Midbrain (tissue), 1 donor: ENCODE measurements at places on chromosomes 1 and 21.

GRCh38 chr1:161549652-161550051 lies at the start of gene FCGR3A:
Gene FCGR3A (minus strand): TSS chr1:161549818. CDS start chr1:161549736, 82 bp downstream.
- peak; percentile 25 for DNase-seq

DNA sequence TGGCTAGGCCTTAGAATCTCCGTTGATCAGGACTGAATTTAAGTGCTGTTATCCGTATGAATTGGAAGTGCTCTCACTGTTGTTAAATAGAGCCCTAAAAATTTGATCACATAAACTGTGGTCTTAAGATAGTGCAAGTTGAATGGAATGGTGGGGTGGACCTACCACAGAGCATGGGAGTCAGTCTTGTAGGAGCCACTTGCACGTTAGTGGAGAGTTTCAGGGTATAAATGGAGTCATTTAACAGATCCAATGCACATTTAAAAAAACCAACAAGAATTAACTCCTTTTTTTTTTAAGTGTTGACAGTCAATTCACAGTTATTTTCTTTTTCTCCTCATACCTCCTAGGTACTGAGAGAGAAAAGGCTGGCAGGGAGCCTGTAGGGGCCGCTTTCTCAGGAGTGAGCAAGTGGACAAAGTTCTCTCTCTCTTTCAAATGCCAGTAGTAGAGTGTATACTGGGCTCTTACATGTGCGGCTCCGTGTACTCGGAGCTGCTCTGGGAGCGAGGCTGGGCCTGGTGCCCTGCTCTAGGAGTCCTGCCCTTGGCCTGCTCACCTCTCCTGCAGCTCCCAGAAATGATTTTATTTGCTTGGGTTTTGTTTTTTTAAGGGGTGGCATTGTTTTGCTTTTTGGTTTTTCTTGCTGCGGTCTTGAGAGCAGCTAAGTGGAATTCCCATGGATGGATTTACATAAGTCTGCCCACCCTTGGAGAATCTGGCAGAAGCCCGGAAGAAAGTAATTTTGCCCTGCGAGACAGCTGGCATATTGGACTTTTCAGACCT lies 91.3 kb downstream of the ATP5PO start:
- DNase-seq = no peak

- no peak for DNase-seq
These were observed 450 bp downstream of the ARHGAP30 start for GRCh38 chr1:161069241-161069640.

DNA sequence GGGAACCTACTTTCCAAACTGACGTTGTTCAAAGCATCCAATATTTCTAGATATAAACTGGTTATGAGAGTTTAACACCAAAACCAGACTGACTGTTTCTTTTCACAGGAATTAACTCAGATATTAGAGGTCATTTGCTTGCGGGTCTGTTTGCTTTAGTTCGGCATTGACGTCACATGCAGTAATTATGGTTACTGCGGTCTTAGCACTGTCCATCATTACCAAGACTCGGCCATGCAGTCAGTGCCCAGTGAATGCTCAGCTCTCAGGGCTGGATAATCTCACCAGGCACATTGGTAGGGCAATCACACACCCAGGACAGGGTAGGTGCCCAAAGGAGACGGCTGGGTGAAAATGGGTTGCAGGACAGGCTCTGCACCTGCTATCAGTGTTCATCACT lies 9.9 kb upstream of the F3 start:
- DNase-seq = no peak

DNA sequence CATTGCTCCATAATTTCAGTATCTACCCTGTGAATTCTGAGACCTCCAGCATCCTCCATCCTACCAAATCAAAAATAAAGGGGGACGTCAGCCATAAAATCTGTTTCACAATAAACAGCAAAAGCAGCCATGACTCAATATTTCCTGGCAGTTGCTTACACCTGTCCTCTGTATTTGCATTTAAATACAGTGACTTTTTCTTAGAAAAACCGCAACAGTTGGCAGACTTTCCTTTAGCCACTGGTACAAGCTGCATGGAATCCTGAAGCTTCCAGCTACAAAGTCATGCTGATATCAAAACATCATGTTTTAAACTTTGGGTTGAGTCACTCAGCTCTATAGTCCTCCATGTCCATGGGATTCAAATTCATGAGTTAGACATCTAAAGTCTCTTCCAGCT lies 278.0 kb upstream of the KAZN start:
- no peak for DNase-seq

- DNase-seq = no peak
These were observed 248.8 kb downstream of the CTH start for GRCh38 chr1:70659891-70660290.

DNA sequence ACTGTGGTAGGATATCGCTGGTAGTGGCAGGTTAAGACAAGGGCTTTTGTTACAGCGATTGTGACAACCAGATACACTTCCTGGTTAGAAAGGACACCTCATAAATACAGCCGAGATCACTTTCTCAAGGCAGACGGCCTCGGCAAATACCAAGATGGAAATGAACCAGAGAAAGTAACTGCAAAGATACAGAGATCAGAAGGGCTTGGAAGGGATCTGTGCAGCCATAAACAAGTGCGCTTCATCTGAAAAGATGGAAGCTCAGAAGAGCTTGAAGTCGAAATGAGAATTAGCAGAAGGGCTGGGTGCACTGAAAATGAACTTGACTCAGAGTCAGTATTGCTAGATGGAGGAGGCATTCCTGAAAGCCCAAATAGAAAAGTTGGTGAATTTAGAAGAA lies 7.1 kb downstream of the DHRS3 start:
- DNase-seq = no peak

DNA sequence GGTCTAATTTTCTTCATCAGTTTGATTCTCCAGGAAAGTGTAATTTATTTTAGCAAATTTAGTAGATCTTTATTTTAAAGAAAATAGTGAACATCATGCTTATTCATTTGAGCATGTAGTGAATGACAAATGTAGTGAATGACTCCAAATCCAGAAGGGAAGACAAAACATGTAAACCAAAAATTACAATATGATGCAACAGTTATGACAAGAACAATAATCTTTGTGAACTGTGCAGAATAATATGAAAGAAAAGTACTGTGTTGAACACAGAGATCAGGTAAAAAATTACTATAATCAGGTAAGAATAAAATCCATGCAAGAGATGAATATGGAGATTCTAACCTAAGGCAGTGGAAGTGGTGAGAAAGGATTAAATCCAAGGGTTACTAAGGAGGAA lies 30.0 kb upstream of the DPH5 start:
- no peak for DNase-seq

DNA sequence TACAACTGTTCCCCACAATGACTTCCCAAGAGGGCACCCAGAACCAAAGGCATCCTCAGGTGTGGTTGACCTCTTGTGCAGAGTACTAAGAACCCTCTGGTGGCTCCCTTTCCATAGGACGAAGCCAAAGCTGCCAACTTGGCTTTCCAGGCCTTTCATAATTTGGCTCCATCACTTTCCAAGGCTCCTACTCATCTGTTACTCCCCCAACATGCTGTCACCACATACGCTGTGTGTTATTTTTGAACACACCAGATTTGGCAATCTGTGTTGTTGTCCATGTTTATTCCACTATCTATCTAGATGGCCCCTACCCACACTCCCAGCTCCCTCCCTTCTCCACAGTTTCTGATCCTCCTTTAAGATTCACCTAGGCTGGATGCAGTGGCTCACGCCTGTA lies 10.2 kb upstream of the NKAIN1 start:
- DNase-seq = no peak

- no peak for DNase-seq
These were observed 134.0 kb downstream of the CLEC20A start for GRCh38 chr1:178362747-178363146.

DNA sequence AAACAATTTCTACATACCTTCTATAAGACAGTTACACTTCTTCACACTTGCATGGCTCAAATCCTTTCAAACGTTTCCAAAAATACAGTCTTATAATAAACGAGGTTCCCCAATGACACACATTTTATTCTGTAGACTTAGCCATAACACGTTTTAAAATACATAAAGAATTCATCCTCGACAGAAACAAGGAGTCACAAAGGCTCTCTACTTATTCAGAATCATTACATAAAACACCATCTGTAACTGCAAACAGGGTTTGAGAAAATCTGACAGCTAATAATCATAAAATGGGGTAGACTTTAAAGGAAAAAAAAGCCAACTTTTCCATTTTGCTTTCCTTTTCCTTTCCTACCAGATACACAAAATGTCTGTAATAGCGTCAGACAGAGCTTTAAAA lies 1.8 kb downstream of the PIK3R3 start:
- DNase-seq = no peak

GRCh38 chr1:163824006-163824405 lies 502.3 kb downstream of the NUF2 start:
- DNase-seq = no peak

DNA sequence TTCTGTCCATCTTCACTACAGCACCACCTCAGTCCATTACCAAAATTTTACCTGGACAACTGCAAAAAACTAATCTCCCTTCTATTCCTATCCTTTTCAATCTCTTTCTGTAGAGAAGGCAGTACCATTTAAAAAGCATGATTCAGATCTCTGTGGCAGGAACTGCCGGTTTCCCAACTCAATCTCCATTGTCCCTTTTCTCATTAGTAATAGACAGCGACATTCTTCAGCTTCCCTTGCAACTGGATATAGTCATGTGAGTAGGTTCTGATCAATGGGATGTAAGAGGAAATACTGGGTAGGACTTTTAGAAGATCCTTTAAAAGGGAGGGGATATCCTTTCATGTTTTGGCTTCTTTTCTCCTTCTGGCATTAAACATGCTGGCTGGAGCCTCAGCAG lies 74.9 kb downstream of the ADCY10 start:
- no peak for DNase-seq

DNA sequence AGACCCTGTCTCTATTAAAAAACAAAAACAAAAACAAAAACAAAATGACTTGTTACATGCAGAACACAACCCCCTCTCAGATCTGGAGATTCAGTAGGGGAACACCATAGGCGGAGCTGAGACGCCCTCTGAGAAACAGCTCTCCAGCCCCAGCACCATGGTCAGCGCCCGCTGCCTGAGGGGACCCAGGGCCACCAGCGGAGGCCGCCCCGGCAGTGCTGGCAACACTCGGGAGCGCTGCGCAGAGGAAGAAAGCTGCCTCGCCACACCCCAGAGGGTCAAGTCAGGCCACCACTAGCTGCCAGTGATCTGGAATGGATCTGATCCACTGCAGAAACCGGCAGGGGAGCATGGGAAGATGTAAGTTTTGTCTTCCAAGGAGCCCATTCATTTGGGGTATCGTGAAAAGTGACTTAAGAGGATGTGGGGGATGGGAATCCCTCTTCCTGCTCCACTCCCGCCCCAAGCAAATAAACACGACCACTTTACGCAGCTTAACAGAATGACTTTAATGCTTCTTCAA lies 3.1 kb downstream of the ACTA1 start:
- peak; percentile 9 for DNase-seq

GRCh38 chr1:16081636-16082035 lies 8.2 kb upstream of the FAM131C start:
- DNase-seq = no peak

- no peak for DNase-seq
These were observed 56.4 kb downstream of the KIRREL1 start for GRCh38 chr1:158049853-158050252.

- DNase-seq = no peak
These were observed 55.9 kb downstream of the VCAM1 start for GRCh38 chr1:100775483-100775882.

- DNase-seq = no peak
These were observed 100.8 kb upstream of the SLC45A1 start for GRCh38 chr1:8217011-8217711.

DNA sequence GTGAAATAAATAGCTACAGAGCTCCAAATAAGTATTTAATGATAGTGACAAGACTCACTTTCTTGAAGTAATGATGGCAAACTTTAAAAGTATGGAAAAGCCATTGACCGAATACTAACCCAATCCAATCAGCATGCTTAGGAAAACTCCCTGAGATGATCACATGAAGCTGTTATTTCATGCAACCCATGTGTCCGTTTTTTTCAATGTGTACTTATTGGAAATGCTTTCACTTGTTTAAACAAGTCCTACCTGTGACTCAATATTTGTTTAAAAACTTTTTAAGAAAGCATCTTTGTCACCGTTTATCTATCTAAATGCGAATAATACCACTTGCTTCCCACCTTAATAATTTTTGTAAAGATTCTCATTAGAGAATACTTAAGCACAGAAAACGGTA lies 185.8 kb downstream of the NRIP1 start:
- DNase-seq = no peak

GRCh38 chr1:171717062-171717718 lies 24.7 kb downstream of the VAMP4 start:
- no peak for DNase-seq

DNA sequence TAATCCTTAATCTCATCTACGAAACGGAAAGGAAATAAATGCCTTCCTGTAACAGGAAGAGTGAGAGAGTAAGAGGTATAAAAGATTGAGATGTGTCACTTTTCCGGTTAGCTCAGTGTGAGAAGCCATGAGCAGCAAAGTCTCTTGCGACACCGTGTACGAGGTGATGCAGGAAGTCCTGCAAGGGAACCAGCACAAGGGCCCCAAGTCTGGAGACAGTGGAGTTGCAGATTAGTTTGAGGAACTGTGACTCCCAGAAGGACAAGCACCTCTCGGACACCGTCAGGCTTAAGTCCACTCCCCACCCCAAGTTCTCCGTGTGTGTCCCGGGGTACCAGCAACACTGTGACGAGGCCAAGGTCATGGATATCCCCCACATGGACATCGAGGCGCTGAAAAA lies 592.3 kb upstream of the ADGRL2 start:
- DNase-seq = no peak

DNA sequence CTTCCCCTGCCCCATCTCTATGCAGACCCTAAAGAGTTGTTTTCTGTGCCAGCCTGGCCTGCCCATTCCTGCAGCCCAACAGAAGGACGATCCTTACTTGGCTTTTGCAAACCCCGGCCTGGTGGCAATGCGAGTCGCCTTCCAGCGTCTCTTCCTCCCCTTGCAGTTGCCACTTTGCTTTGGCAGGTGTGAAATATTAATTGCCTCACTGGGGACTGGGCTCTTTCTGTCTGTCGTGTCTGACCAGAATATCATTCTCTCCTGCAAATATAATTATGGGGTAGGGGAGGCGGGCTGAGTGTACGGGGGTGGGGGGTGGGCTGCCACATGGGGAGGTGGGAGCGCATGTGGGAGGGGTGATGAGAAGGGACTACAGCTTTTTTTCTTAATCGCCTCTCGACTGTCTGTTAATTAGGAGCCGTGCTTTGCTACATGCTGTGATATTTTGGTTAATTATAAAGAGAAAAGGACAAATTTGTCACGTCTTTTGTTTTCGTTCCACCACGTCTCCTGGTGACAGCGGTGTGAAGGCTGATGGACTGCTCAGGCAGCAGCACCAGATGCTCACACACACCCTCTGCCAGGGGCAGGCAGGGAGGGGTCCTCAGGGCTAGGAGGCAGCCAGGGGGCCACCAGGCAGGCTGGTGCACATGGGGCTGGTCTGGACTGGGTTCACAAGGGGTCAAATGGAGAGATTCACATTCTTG lies 80.1 kb upstream of the CD34 start:
- DNase-seq = no peak

- no peak for DNase-seq
These were observed 45.4 kb upstream of the TNFRSF1B start for GRCh38 chr1:12121212-12122003.

GRCh38 chr1:211267204-211267857 lies 8.2 kb downstream of the RCOR3 start:
- no peak for DNase-seq

GRCh38 chr1:180365039-180365438 lies 135.0 kb downstream of the LHX4 start:
- no peak for DNase-seq
